Activated naive CD4-positive, alpha-beta T cell (primary cell): ENCODE measurements at places on chromosomes 3 and 15.

DNA sequence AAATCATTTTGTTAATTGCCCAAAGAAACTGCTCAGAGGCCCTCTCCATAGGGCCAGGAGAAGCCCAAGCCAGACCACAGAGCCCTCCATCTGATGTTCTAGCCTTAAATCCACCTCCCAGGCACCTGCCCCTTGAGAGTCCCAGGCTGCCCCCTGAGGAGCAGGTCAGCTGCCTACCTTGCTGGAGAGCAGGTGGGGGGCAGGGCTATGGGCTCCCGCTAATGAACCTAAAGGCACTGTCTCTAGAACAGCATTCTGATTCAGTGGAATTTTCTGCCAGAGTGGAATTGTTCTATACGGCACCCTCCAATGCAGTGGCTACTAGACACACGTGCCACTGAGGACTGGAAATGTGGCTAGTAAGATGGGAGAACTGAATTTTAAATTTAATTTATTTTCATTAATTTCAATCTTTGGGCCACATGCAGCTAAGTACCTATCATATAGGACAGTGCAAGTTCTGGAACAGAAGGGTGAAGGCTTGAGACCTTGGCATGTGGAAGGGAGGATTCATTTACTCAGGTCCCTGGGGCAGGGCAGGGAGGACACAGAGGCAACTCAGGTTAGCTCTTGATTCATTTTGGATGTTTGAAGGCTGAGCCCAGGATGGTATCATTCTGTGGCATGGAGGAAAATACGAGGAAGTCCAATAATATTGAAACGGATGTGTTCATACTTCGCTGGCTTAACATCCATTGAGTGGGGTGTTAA is 11.4 kb downstream of the AMOTL2 start:
- no peak for DNase-seq

- no peak for DNase-seq
These were observed 9.5 kb downstream of the PRKCD start for GRCh38 chr3:53170325-53171063.

- no peak for DNase-seq
These were observed 580.4 kb downstream of the CADM2 start for GRCh38 chr3:85539232-85539631.

- no peak for DNase-seq
These were observed 235.3 kb upstream of the GOLIM4 start for GRCh38 chr3:168330983-168331382.

DNA sequence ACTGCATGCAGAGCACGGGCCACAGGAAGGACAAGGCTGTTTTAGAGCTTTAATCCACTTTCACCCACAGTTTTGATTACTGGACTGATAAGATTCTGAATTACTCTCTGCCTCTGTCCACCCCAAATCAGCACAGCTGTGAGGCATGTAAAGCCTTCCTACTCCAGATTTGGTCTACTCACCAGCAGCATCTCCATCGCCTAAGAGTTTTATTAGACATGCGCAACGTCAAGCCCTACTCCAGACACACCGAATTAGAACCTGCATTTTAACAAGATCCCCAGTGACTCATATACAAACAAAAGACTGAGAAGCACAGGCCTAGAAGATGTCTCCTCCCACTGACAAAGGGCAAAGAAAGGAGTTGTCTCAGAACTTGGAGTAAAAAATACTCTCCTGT is 221.2 kb downstream of the TUSC7 start:
- no peak for DNase-seq

DNA sequence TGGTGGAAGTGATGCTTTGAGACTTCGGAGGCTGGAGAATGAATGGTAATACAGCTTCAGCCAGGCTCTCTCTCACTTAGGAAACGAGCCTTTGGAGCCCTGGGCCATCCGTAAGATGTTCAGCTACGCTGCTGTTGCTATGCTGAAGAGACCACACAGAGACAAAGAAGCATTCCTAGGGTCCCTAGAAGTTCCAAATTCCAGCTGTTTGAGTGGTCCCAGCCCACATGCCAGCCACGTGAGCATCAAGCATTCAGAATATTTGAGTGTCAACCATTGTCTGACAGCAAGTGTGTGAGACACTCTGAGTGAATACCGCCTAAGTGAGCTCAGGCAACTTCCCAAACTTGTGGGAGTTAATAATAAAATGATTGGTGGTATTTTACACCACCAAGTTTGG is 212.9 kb downstream of the CD47 start:
- no peak for DNase-seq

GRCh38 chr3:34396956-34397355 is 598.5 kb downstream of the PDCD6IP start:
- no peak for DNase-seq

GRCh38 chr15:49154799-49155109 is 645 bp downstream of the COPS2 start:
- DNase-seq: no peak

DNA sequence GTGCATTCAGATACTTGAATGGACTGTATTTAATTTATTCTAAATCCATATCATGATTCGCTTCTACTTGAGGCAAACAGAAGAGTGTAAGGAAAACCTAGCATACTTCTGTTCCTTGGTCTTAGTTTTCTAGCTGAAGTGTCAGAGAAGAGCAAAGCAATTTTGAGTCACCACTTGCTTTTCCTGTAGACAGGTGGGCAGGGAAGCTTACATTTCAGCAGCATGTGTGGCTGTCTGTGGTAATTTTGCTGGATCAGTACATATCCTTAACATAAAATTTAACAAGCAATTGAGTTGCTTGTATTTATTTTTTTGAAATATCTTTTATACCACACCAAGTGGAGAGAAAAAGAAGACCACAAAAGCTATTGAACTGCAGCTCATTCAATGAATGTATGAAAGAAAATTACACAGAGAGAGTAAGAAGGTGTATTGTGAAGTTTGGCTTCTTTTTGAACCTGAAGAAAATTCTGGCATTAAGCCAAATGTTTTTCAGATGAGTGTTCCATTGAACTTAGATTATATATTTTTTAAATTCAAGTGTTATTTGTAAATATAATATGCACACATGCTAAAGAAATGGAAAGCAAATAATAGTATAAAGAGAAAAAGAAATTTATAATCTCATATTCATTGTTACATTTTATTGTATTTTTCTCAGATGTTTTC is 747.6 kb downstream of the NAALADL2 start:
- no peak for DNase-seq

- no peak for DNase-seq
These were observed 67.7 kb downstream of the SLC30A4 start for GRCh38 chr15:45454814-45455213.

GRCh38 chr3:127994011-127994410 is 58.2 kb upstream of the SEC61A1 start:
- no peak for DNase-seq

- no peak for DNase-seq
These were observed 80.6 kb downstream of the ULK4 start for GRCh38 chr3:41881233-41881821.

- no peak for DNase-seq
These were observed 749.9 kb downstream of the FHIT start for GRCh38 chr3:60501314-60501713.

DNA sequence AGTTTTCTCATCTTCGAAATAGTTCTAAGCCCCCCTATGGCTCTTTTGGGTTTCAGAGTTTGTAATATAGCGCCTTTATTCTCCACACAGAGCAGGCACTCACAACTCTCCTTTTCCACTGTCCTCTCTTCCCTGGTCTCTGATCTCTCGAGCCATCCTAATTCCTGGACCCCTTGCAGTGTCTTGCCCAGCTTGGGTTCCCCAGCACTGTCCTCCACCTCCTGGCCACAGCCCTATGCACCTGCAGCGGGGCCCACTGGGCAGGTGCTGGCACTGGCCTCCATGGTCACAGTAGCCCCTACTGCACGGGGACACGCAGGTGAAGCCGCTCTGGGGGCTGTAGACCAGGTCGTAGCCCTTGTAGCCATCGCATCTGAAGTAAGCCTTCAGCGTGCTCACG is 27.9 kb downstream of the MUC20 start:
- DNase-seq: no peak

- no peak for DNase-seq
These were observed 1270.8 kb downstream of the ROBO1 start for GRCh38 chr3:78497021-78497420.

DNA sequence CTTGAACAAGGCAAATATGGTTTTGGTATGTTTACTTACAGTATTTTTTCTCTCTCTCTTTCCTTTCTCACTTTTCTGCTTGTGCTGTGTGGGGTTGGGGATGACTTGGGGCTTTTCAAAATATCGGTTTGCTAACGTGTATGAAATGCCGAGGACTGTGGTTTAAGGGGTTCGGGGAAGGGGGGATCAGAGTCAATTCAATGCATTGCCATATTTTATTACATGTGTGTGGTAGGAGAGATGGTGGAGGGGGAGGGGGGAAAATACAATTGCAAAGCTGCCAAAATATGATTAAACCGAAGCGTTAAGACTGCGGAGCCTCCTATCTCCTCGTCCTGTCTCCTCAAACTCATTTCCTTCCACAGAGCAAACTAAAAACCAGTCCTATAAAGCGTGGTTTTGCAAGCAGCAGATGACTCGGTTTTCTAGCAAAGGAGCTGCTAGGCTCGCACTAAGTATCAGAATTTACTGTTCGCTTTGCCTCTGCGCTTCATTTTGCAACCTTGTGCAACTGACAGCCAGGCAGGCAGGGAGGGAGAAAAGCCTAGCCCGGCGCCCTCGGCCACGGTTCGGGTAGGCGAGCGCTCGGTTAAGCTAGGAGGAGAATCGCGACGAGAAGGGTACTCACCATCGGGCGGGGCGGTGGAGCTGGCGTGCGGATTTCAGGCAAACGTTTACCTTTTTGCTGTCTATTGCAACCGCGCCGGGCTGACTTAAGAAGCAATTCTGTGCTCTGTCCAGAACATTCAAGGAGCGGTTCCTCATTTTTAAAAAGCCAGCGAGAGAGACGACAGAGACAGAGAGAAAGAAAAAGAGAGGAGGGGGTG is 4.0 kb upstream of the NR2F2 start:
- no peak for DNase-seq

DNA sequence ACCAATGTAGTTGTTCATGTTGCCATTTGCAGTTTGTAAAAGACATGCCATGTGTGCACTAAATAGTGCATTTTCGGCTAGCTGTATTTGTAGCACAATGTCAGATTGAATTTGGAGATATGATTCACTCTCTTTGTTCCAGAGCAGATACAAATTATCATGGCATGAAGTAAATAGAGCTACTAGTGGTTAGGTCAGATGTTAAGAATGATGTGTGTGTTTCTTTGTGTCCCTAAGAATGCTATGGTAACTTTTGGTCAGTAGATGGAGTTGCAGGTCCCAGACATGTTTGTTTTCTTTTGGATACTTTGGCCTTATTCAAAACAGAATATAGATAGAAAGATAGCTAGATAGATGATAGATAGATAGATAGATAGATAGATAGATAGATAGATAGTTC is 595.8 kb downstream of the NLGN1 start:
- no peak for DNase-seq

DNA sequence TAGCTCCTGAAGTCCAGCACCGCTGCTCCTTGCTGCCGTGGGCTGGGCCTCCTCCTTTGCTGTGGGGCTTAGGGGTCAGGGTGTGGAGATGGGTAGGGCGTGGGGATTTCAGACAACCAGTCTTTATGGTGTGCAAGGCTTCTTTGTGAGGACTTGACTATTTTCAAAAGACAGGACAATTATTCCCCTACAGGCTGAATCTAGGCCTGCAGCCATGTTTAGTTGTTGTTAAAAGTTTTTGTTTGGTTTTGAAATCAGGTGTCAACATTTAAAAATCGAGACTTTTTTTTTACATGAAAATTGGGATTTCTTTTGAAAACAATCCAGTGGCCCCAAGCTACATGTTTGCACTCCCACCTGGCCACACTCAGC is 10.6 kb downstream of the RPL32 start:
- DNase-seq: no peak

DNA sequence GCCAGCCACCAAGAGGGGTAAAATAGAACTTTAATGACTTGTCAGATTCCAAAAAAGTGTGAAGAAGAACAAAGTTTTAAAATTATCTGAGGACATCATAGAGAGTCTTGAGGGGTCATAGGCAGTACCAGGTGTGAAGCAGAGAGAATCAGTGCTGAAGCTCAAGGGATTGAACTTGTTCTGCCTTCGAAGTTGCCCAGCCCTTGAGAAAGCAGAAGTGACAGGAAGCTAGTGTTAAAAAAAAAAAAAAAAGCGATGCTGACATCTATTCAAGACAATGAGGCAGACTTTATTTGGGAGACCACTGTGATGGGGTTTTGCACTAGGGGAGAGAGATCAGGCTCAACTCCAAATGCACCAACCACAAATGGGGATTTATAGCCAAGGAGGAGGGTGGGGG is 21.8 kb downstream of the FBXO22 start:
- DNase-seq: no peak

DNA sequence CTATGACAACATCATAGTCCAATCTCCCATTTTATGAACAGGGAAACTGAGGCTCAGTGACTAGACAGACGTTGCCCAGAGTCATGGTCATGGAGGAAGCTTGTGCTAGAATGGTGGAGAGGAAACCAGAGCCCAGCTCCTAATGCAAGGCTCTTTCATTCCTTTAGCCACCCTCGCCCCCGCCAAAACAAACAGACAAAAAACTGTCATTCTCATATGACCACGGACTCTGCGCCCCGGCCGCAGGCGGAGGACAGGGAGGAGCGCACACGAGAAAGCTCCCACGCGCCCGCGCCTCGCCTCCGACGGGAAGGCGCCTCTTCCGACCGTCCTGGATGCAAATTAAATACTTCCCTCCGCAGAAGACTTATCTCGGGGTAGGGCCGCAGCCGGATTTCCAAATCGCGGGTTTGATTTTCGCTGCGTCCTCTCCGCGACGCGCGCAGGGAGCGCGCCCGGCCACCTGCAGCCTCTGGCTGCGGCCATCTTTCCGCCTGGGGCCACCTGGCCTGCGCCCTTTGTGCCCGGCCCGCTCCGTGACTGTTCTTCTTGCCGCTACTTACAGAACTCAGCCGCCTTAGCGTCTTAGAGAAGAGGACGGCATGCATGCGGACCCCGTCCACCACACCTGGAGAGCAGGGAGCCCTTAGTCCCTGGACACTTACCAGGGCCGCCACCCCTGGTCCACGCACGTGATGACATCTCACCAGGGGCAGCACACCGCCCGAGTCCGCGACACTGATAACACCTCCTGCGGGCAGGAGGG is 670 bp upstream of the ATP13A3 start:
- peak; percentile 21 for DNase-seq

GRCh38 chr3:42116466-42116865 is 25.3 kb downstream of the TRAK1 start:
- DNase-seq: no peak

GRCh38 chr3:27746838-27747237 is 24.7 kb upstream of the EOMES start:
- no peak for DNase-seq

DNA sequence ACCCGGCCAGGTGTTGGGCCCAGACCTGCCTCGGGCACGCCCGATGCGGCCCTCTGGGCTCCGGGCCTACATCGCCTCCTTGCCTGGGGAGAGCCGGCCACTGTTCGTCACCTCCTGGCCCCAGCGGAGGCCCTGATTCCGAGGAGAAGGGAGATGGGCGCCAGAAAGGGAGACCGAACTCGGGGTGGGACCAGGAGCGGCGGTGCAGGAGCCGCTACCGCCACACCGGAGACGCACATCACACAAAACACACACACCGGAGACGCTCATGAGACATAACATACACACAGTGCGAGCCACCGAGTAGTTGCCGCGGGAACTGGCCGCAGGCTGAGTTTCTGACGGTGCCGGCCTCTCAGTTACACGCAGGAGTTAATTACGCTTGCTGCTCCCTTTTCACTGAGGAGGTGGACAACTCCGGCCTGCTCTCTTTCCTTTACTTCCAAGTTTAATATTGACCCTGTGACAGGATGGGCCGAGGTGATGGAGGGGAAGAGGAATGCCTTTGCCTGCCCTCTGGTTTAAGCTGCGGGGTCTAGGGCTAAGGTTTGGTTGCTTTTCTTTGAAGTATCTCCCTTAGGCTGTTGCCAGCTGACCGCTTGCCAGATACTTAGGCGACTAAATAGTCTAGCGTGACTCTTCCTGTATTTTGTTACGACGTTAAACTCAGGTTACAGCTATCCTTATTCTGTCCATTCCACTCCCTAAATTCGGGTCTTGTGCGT is 570 bp downstream of the PCNP start:
- peak; percentile 59 for DNase-seq
